ENCODE measurements at places on chromosomes 12 and 14.
A peak's percentile ranks its signal among the peaks of the same experiment; 100 is the strongest.

DNA sequence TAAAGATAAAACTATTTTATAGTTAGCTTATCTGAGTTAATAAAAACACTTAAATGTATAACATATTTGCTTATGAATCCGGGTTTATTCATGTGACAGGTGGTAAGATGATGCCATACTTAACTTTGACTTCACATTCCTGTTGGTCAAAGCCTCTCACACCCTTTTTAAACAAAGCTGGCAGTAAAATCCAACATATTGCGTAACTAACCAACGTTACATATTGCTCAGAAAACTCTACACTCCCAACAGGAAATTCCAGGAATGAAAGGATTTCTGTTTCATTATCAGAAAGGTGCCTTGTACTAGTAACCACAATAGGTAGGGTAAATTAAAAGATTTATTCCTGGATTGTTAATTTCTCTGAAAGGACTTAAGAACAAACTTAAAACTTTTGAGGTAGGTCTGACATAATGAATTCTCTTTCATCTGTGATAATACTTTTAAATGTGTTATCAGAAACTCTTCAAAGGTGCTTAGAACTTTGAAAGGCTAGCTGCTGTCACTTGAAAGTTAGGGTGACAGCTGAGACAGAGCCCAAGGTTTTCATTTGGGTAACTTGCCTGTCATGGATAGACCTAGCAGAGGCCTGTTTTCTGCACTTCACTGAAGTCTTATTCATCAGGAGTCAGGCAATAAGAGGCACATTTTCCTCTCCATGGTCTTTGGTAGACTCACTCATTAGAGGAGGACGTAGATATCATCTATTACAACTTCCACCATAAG lies 23.8 kb upstream of the CATSPERB start:
- no peak for DNase-seq

- no peak for DNase-seq
Observed at GRCh38 chr12:52899338-52900035, 5.4 kb downstream of the KRT8 start.

GRCh38 chr14:52238682-52239081 lies 28.8 kb upstream of the PTGDR start:
- DNase-seq = no peak

GRCh38 chr12:48973531-48973930 lies 2.0 kb upstream of the WNT10B start:
- DNase-seq = no peak

GRCh38 chr12:94141892-94142291 lies 6.5 kb upstream of the PLXNC1 start:
- no peak for DNase-seq

GRCh38 chr14:93752980-93753561 lies 35.2 kb downstream of the PRIMA1 start:
- no peak for DNase-seq

DNA sequence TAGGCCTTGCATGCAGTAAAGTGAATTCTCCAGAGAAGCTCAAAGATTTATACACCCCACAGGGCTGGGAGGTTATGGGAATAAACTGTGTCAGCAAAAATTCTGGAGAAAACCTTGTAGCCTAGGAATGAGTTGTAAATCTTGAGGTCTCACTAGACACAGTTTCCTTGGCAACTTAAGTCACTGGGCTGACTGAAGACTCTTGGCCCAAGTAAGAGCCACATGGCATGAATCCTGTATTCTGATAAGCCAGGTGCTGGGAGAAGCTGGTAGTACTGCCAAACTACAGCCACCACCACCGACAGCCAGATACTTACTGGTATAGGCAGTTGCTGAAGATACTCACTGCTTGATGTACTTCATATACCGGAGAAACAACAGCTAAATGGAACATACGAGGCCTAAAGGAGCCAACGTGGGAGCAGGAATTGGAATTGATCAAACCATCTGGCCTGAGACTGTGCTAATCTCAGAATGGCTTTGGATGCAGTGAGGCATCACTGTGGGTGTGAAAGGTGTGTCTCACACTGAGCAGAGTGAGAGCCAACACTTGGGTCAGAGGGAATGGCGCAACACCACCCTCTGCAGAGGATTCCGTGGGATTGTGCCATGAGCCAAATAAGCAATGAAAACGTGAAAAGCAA lies 102.8 kb upstream of the TMCC3 start:
- DNase-seq = no peak

DNA sequence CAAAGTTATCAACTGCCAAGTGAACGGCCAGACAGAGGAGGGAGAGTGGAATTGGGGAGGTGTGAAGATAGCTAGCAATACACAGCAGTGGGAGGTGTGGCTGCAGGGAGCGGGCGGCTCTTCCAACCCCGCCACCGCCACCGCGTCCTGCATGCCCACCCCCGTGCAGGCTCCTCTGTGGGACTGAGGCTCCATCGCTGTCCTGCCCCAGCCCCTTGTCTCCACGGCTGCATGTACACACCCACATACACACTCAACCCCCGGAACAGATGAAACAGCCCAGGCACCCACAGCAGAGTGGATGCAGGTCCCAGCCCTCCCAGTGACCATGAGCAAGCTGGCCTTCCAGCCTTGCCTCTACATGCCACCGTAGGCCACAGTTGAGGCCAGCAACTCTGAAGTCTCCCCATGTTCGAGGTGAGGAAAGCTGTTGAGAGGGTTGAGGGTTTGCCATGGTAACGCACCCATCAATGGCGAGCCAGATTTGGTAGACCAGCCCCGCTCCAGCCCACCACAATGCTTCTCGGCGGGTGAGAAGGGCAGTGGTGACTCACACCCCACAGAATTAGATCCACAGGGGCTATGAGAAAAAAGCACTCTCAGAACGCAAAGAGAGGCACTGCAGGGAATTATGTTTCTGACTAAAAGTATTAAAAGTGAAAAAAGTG lies 39.3 kb downstream of the PITPNM2 start:
- no peak for DNase-seq

- DNase-seq = no peak
Observed at GRCh38 chr12:93530358-93530757, 42.1 kb upstream of the SOCS2 start.

- no peak for DNase-seq
Observed at GRCh38 chr12:93415723-93416464, 25.9 kb downstream of the UBE2N start.

GRCh38 chr14:93970585-93970964 lies 5.8 kb downstream of the ASB2 start:
- peak; percentile 65 for DNase-seq

DNA sequence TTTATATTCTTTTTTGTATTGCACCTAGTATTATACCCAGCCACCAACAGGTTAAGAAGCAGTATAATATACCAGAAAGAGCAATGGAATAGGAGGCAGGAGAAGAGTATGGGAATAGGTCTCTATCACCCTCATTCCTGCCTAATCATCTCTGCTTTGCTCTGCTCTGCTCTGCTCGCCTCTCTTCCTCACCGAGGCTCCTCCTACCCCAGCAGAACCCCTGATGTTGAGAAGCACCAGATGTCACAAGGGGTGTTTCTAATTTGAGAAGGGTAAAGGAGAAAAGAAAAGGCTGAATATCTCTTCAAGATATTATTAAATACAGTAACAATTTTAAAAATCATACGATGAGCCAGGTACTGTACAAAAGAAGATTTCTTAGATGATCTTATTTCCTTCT lies 89.0 kb downstream of the STON2 start:
- no peak for DNase-seq

GRCh38 chr12:92547420-92547819 lies 155.4 kb upstream of the PLEKHG7 start:
- DNase-seq = no peak

- DNase-seq = no peak
Observed at GRCh38 chr12:119705182-119705581, 37.2 kb downstream of the PRKAB1 start.

GRCh38 chr14:91754819-91755218 lies 22.9 kb upstream of the CATSPERB start:
- no peak for DNase-seq

DNA sequence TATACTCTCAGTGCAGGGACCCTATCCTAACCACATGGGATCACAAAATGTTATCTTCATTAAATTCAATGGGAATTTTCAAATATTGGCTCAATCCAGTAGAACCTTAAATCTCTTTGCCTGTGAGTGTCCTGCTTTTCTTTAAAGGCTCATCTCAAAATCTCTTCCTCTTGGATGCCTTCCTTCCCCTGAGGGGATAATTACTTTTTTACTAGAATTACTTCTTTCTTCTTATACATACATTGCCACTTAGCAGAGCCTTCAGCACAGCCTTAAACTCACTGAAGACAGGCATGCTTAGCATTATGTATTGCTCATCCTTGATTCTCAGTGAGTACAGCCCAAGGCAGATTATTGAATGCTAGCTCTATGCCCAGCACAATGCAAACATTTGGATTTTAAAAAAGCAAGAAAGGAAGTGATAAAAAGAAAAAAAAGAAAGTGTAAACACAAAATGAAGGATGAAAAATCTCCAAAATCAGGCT lies 1918.0 kb upstream of the FLRT2 start:
- no peak for DNase-seq

GRCh38 chr14:20441461-20441860 lies 5.5 kb upstream of the KLHL33 start:
- DNase-seq = no peak

DNA sequence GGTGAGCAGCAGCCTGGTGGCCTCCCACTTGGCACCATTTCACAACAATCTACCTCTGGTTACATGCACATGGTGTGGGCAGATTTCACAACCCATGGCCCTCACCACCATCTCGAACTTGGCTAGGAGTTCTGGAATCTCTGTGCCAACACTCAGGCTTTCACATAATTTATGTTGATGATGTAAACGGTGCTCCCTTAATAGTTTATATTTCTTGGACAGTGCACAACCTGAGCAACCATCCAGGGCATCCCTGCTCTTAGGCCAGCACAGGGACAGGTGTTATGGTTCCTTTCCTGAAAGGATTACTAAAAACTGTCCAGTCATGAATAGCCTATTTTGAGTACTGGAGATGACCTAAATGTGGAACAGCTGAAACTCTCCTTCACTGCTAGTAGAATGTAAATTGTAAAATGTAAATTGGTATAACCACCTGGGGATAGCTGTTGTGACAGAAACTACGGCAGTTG lies 28.6 kb downstream of the ABCB9 start:
- DNase-seq = no peak

DNA sequence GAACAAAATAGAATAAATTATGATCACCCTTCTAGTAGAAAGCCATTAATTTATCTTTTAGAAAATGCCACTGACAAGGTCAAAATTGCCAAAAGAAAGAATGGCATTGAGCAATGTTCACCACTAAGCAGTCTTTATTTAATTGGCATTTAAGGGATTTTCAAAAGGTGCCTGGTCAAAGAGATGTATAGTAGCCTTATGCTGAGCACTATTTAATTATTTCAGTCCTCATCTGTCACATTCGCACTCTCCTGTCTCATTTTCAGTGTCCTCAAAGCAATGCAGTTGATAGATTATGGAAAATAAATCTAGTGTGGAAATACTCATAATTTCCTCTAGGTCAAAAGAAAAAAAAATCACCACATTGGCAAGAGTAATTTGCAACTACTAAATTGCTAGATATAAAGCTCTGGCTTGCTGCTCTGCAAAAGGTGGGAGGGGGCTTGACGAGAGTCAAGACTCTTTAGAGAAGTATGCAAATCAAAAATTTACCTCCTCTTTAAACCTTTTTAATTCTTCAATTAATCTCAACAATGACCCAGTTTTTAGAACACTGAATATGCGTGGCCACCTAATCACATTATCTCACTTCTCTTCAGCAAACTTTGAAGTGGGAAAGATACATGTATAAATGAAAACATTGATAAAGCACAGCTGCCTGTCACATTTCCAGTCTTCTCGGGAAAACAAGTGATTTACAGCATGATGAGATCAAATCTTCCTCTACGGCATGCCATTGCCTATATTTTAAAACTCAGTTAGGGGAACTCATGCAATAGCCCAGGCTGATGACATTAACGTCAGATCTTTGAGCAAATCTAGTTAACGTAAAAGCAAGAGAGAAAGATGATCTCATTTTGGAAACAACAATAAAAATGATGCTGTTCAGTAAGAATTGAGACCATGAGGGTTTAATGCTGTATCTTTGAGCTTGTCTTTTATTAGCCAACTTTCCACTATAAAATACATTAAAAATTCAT lies 373.1 kb upstream of the DCN start:
- no peak for DNase-seq

- no peak for DNase-seq
Observed at GRCh38 chr12:112782943-112783342, 8.6 kb upstream of the RPH3A start.

GRCh38 chr12:25266497-25266896 lies 15.8 kb upstream of the KRAS start:
- DNase-seq = no peak

Measured in central memory CD4-positive, alpha-beta T cell (primary cell).